T47D (cell line): ENCODE measurements at places on chromosomes 5 and 9.

GRCh38 chr9:74666625-74667316, 169.6 kb downstream of the RORB start:
- no peak for DNase-seq

GRCh38 chr9:94703488-94704140, 22.9 kb upstream of the AOPEP start:
- no peak for DNase-seq

GRCh38 chr5:134560698-134561097, 35.2 kb downstream of the JADE2 start:
- no peak for DNase-seq

GRCh38 chr9:18989865-18990264, 43.1 kb downstream of the SAXO1 start:
- no peak for DNase-seq

GRCh38 chr5:149485655-149486615, 65.3 kb downstream of the CSNK1A1 start:
- peak; percentile 39 for DNase-seq

DNA sequence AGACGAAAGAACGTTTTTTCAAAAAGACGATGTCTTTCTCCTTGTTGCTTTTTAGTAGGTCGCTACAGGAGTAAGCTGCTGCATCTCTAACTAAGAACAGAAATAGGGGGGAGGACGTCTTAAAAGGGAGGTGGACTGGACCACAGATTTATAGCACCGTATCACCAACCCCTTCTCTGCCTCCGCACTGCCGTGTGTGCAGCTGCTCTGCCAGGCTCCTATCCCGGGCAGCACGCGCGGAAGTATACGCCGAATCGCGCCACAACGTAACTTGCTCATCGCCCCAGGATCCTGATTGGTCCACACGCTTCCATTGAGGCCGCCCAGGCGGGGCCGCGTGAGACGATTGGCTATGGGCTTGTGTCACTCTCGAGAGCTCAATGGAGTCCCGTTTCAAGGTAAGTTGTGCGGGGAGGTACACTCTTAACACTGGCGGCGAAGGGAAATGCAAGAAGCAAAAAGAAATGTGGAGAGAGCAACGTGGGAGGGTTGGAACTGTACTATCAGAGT, at the start of gene ELAVL2:
TSS of gene ELAVL2 (minus strand) at position 121 of the 510 bp plus-strand sequence. CDS start 64,006 bp downstream, outside the sequence.
- DNase-seq, result no peak

- no peak for DNase-seq
Measured at GRCh38 chr9:136171801-136172411, 33.0 kb downstream of the LHX3 start.

- DNase-seq, result no peak
Measured at GRCh38 chr9:113536166-113536482, 72.6 kb downstream of the RGS3 start.

DNA sequence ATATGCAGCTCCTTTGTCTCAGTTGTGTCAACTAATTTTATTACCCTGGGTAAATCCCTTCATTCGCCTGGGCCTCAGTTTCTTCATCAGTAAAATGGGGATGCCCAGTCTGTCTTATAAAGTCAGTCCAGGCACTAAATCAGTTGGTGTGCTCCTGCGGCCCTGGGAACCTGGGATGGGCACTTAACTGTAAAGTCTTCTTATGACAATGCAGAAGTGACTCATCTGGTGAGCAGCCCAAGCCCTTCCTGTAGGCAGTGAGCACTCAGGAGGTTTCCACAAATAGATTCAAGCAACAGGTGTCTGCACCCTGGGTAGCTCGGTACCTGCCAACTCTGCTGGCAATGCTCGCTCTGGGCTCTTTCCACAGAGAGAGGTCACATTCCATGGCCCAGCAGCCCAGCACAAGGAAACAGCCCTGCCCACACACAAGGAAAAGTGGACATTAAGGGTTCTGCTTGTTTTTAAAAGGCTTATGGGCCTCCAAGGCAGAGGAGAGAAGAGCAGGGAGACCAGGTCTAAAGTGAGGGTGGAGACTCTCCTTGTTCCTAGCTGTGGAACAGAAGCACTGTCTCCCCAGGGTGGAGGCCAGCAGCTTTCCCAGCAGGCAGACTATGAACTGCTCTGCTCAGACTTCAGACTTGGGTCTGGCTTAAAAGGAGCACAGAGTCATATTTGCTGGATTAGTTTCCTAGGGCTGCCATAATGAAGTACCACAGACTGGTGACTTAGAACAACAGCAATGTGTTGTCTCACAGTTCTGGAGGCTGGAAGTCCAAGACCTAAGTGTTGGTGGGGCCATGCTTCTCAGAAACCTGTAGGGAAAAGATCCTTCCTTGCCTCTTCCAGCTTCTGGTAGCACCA, 89.7 kb upstream of the ADRA1B start:
- peak; percentile 81 for DNase-seq

GRCh38 chr5:3220201-3220600, 375.4 kb upstream of the IRX1 start:
- no peak for DNase-seq
